C1 segment of cervical spinal cord (tissue), 14 donors: ENCODE measurements at places on chromosomes 2 and 18.

- DNase-seq: no peak
Observed at GRCh38 chr18:55086906-55087305, 127.6 kb upstream of the CCDC68 start.

GRCh38 chr2:641872-642815 lies 35.1 kb downstream of the TMEM18 start:
- no peak for DNase-seq

DNA sequence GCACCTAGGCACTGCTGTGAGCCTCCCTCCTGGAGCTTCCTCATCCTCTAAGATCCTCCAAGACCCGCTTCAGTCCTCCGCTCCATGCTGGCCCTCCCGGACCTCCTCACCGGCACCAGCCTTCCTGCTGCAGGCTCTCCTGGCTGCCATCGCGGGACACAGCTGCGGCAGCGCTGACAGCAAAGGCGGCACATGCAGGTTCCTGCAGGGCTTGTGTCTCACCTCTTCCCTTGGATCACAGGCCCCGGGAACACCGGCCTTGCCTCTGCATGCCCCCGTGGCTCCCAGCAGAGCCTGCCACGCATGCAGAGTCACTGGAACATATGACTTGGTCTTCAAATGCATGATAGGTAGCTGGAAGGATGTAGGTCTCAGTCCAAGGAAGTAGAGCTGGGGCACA lies 67.2 kb downstream of the PTGR3 start:
- no peak for DNase-seq

GRCh38 chr2:202604699-202605098 lies 30.1 kb upstream of the FAM117B start:
- no peak for DNase-seq

- no peak for DNase-seq
Observed at GRCh38 chr2:234377761-234378391, 119.0 kb downstream of the ARL4C start.

- no peak for DNase-seq
Observed at GRCh38 chr18:58128381-58129374, 84.7 kb downstream of the NEDD4L start.

DNA sequence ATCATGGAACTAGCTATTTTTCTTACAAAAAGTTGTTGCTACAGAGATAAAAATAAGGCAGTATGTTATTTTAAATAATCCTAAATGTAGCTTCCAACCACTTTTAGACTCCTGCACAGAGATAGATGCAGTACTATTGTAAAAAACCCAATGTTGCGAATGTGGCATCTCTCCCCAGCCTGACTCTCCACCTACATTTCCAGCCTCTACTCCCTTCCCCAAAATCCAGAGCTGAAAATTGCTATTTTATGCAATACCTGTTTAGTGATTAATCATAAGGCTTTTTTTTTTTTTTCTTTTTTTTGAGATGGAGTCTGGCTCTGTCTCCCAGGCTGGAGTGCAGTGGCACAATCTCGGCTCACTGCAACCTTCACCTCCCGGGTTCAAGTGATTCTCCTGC lies 39.4 kb downstream of the SPRED2 start:
- no peak for DNase-seq

- DNase-seq: no peak
Observed at GRCh38 chr2:240464514-240465241, 29.2 kb downstream of the GPC1 start.

GRCh38 chr2:96092573-96092877 lies 23.8 kb downstream of the ADRA2B start:
- DNase-seq: no peak

DNA sequence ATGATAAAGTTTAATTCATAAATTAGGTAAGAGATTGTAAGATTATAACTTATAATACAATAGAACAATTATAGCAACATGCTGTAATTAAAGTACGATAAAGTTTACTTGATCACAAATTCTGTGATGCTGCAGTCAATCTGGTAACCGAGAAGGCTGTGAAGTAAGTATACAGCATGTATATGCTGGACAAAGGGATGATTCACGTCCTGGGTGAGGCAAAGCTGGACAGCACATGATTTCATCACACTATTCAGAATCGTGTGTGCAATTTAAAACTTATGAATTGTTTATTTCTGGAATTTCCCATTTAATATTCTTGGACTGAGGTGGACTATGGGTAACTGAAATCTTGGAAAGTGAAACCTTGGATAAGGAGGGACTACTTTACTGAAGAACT lies 522.2 kb upstream of the CNTNAP5 start:
- DNase-seq: no peak

DNA sequence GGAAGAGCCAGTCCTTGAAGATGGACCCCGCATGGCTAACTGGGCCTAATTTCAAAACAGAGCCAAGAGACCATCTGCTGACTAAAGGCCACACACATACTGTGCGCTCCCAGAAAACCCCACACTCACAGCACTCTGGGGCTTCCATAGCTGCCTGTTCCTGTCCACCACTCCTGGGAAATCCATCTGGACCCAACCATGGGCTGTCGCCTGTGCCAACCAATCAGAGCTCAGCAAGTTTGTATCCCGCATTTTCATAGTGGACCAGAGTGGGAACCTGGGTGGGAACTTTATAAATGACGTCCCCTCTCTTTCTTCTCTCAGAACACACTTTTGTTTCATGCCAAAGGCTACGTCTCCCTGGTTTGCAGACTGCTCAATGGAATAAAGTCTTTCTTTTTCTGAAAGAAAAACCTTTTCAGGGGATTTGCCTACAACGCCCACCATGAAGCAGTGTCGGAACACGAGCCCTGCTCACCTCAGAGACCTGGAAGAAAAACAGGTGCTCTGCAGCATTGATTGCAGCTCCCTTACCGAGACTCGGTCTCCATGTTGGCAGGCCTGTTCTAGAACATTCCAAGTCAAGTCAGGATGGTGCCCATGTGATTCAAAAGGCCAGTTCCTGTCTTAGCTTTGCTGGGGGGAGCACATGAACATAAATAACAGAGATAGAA lies 137.2 kb upstream of the GPC1 start:
- DNase-seq: no peak

DNA sequence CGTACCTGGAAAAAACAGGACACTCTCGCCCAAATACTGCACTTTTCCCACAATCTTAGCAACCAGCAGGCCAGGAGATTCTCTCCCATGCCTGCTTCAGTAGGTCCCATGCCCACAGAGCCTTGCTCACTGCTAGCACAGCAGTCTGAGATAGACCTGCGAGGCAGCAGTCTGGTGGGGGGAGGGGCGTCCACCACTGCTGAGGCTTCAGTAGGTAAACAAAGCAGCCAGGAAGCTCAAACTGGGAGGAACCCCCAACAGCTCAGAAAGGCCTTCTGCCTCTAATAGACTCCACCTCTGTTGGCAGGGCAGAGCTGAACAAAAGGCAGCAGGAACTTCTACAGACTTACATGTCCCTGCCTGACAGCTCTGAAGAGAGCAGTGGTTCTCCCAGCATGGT lies 1202.8 kb upstream of the ACVR2A start:
- DNase-seq: no peak

DNA sequence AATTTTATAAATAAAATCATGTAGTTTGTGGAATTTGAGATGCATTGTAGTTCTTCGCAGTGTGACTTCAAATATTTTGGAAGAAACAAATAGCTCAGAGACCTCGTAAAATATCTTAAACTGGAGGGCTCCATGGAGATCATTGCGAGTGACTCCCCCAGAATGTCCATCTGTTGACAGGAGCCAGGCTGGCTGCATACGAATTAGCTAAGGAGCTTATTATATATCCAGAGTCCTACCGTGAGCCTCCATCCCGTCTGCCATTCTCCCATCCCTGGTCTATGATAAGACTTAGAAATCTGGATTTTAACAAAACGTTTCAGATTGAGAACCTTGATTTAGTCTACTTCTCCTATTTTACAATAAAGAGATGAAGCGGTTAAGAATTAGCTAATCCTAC lies 80.2 kb downstream of the MSH2 start:
- DNase-seq: no peak

DNA sequence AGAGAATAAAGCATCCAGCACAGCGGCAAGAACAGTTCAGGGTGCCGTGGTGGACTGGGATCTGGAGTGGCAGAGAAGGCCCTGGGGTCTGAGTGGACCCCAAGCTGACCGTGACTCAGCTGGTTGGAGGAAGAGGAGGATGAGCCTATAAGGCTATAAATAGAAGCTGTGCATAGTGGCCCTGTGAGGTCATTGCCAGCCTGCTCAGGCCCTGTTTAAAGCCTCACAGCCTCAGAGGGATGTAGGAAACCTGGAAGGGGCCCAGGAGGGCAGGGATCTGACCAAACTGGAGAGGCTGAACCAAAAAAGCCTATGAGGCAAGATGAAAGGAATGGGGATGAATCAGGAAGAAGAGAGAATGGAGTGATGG lies 11.3 kb upstream of the DES start:
- no peak for DNase-seq

- no peak for DNase-seq
Observed at GRCh38 chr2:126575631-126576030, 80.3 kb upstream of the GYPC start.

DNA sequence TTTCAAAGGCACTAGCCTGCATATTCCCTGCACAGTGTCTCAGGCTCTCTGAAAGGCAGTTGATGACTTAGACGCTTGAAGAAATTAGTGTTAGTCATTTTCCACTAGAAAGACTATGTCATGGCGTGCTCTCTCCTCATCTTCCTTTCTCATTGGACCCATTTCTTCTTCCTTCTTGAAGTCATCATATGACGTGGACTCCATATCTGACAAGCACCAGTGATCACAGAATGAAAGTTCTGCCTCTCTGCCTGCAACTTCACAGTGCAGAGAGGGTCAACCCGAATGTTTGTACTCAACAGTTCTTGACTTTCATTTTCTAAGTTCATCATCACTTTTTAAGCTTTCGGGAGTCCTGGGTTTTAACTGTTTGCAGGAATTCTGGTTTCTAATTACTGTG lies 63.7 kb upstream of the CYRIA start:
- DNase-seq: no peak

DNA sequence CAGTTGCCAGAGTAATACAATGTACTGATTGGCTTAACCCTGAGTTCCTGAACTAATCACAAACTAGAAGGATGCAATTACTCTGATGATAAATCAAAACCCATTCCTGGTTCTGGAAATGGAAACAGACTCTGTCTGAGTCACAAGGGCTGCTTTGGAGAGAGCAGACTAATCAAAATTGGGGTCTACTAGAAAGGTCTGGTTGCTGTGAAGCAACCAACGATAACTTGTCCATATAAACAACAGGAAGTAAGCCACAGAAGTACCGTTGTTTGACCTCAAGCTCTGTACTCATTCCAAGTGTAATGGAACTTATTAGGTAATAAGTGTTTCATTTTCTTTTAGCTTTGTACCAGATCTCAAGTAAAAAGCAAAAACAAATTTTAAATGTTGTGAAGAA lies 49.7 kb downstream of the RASGRP3 start:
- DNase-seq: no peak

DNA sequence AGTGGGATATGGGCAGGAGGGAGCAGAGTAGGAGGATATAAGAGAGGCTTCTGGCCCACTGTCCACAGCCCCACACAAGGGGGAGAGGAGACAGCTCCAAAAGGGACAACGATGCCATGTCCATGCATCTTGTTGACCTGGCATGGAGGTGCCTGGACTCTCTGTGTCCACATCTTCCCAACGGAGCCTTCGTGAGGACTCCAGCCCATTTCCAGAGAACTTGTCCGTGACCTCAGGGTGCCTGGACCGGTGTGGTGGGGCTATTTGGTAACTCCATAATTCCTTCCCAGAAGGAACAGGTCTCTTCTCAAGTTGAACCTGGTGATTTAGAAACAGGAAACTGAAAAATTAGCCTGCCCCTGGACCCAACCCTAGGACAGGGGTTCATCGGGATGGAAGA lies 133.9 kb downstream of the CYP26B1 start:
- DNase-seq: no peak

DNA sequence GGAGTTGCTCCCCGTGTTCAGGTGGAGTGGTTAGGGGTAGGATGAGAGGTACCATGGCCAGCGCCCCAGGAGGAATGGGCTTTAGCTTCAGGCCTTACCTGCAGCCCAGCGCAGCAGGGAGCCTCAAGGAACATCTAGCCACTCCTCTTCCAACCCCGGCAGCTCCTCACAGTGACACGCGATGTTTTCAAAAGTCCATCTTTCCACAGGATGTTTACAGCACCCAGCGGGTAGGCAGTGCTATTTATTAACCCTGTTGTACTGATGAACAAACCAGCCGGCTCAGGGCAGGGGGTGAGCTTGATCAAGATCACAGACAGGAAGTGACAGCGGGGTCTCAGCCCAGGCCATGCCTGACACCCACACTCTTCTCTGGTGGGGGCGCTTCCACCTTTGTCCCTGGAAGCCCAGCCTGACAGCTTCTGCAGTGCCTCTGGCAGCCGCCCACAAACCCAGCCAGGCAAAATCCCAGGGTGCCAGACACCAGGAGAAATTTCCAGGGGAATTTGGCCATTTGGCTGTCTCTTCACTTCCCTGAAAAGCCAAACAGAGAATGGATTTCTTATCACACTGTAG lies 18.4 kb upstream of the PRLH start:
- DNase-seq: no peak

- DNase-seq: no peak
Observed at GRCh38 chr18:59172664-59173249, 33.1 kb downstream of the SEC11C start.
